Epithelial cell of prostate (primary cell): ENCODE measurements at places on chromosomes 4 and X.

- DNase-seq, result no peak
Observed at GRCh38 chr4:76311896-76312331, 5.4 kb downstream of the STBD1 start.

DNA sequence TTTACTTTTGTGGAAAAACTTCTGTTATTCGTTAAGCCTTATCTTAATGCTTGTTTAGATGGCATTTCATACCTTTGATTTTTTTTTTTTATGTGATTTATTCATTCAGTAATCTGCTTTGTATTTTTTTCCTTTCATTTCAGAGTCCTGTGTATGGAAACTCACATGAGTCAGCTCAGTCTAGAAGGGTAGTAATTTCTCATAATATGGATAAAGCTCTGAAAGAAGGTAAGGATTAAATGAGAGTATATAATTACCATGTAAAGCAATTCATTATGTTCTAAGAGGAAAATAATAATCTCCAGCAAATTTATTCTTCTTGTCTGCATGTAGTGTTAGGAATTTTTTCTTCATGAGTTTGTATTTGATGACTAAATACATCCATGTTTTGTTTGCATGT lies 37.8 kb downstream of the SNX25 start:
- no peak for DNase-seq

- no peak for DNase-seq
Observed at GRCh38 chr4:41504167-41504818, 33.7 kb upstream of the LIMCH1 start.

DNA sequence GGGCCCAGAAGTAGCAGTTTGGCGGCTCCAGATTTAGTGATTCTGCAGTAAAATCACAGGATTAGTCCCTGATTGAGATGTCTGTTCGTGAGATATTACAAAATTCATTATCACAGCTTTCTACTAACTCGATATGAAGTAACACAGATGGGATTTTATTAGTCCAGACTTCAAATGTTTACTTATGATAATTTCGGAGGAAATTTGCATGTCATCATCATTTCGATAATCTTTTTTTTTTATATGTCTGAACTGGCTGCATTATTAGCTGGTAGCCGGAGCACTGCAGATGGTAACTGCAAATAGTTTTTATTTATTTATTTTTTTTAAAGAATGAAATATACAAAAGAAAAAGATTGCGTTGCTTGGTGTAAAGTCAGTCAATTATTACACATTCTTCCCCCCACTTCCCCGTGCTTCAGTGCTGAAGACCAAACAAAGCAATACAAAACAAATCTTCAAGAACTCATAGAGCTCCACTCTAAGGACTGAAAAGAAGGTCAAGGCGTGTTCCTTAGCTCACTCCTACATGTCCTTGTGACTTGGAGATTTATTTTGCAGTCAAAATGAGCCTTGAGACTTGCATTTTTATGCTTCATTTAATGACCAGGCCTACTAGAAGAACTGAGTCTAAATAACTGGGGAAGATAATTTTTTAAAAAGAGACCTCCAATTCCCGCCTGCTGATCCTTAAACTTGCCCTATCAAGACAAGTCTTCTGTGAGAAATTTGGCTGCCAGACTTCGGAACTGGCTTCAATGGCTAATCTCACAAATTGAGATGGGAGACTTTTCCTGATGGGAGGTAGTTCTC lies 11.7 kb upstream of the PITX2 start:
- no peak for DNase-seq

GRCh38 chr4:86831262-86832130 lies 17.7 kb downstream of the SLC10A6 start:
- DNase-seq, result peak; percentile 96

- no peak for DNase-seq
Observed at GRCh38 chrX:3181846-3182245, 140.6 kb downstream of the ARSF start.

- no peak for DNase-seq
Observed at GRCh38 chrX:149799938-149800337, 18.2 kb downstream of the MAGEA9 start.

- DNase-seq, result no peak
Observed at GRCh38 chrX:129842510-129843208, 1.0 kb downstream of the ZDHHC9 start.

DNA sequence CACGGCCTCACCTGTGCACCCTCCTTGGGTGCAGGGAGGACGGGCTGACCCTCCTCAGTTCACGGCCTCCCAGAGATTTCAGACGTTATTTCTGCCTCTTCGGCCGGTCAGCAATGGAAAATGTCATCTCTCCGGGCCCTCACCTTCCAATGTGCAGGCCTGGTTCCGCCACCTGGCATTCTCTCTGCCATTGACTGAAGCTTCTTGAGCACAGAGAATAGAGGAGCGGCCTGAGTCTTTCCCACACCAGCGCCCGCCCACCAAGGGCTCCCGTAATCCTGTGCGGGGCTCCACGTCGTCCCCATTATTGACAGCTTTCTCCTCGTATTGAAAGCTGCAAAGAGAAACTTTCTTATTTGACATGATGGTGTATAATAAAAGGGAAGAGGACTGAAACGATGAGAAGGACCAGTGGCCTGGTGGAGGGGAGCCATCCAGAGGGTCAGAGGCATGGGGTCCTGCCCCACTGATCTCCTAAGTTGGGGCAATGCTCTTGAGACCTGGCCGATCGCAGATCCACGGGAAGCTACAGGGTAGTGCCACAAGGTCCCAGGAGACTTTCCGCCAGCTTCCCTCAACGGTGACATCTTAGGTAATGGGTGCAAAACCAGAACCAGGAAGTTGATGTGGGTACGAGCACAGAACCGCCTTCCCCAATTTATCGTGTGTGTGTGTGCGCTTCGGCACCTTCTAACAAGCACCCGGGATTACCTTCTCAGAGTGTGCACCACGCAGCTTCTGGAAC lies 20.6 kb downstream of the HTRA3 start:
- no peak for DNase-seq

DNA sequence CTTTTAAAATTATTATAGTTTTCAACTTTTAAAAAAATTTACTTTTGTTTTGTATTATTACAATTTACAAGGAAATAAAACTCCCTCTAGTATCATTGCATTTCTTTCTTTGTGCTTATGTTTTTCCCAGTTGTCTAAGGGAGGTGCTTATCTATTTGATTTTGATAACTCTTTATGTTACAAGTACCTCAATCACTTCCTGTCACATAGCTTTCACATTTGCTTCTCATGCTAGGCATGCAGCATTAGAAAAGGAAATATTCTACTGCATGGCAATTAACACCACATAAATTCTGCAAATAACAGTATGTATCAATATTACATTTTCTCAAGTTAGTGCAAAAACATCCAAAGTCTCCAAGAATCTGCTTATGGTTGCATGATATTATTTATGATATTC lies 180.3 kb upstream of the HS3ST1 start:
- DNase-seq, result no peak

GRCh38 chr4:36414248-36414647 lies 132.8 kb downstream of the DTHD1 start:
- no peak for DNase-seq

DNA sequence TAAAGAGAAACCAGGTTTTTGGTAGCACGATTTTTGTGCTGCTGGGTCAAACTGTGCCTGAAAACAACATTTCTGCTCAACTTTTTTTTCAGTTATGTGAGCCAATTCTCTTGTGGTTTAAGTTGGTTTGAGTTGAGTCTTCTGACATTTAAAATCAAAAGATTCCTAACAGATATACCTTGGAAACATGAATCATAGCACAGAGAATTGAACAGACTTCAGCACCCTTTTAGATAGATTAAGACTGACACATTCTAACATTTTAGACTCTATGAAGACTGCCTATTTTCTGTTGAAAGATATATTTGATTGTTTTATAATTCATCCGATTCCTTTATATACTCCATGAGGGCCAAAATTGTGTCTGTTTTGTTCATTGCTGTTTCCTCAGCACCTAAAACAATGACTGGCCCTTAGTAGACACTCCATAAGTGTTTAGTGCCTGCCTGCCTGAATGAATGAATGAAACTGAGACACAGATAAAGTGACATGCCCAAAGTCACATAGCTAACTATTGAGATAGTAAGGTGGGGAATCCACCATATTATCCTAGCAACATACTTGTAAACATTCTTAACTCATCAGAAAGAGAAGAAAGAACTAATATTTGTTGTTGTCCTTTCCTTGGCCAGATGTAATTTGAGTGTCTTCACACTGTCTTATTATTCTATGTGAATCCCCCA lies 624.0 kb downstream of the MID1IP1 start:
- DNase-seq, result no peak

DNA sequence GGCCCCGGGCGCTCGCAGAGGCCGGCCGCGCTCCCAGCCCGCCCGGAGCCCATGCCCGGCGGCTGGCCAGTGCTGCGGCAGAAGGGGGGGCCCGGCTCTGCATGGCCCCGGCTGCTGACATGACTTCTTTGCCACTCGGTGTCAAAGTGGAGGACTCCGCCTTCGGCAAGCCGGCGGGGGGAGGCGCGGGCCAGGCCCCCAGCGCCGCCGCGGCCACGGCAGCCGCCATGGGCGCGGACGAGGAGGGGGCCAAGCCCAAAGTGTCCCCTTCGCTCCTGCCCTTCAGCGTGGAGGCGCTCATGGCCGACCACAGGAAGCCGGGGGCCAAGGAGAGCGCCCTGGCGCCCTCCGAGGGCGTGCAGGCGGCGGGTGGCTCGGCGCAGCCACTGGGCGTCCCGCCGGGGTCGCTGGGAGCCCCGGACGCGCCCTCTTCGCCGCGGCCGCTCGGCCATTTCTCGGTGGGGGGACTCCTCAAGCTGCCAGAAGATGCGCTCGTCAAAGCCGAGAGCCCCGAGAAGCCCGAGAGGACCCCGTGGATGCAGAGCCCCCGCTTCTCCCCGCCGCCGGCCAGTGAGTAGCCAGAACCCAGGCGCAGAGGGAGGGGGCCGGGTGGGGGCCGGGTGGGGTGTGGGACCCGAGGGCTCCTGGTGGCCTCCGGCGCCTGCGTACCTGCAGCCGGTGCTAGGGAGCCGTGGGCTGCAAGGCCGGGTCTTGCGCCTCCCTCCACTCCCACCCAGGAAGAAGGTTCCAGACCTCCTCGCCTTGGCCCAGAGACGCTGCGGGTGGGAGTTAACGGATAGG lies 534 bp downstream of the MSX1 start:
- no peak for DNase-seq

DNA sequence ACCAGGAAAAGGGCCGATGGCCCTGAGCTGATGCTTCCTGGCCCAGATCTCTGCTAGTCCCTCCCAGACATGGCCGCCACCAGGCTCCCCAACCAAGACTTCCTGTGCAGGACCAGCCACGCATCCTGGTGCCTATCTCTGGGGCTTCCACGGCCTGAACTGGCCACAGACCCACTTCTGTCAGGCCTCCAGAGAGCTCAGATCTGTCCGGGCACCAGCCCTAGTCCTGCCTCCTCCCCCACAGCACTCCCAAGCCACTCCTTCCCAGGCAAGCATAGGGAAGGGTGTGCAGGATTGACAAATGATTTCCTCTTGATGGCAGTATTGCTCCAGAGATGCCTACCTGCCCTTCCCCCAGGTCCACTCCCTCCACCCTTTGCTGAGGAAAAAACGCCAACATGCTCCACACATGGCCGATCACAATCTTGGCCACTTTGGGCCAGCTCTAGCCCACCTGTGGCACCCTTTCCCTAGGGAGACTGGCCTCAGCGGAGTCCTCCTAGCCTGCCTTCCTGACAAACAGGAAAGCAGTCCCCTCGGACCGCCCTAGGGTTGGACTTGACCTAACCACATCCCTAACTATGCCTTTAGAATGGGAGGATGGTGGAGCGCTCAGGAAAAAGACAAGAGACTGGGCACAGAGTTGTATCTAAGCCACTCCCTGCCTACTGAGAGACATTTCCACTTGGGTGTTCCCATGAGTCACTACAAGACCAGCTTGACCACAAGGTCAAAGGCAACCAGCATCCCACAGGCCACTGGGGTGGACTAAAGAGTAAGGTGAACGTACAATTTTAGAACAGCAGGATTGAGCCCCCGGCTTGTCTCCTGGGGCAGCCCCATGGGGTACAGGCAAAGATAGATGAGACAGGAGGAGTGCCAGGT lies 277.5 kb upstream of the AGTR2 start:
- no peak for DNase-seq

DNA sequence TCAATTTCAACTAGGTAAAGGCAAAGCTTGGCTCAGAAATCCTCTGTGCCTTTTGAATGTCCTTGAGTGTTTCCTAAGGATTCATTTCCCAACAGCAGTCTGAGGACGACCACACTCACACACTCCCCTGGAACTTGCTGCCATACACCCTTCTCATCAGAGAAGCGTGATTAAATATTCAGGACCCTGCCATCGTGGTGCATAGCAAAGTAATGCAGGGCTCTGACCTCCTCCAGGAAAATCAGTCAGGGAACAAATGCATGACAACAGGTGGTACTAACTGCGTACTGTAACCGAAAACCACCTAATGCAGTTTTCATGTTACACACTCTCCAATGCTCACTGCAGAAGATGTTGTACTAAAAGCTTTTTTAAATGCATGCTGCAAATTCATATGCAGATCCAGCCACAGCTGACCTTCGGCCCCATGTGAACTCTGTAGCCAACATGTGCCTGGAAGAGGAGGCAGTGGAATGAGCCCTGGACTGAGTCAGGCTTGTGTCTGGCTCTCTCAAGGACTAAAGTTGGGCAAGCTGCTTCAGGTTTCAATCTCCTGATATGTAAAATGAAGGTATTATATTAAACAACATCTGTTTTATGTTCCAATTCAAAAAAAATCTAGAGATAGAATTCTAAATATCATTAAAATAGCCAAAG lies 238.3 kb downstream of the KCNIP4 start:
- DNase-seq, result no peak

DNA sequence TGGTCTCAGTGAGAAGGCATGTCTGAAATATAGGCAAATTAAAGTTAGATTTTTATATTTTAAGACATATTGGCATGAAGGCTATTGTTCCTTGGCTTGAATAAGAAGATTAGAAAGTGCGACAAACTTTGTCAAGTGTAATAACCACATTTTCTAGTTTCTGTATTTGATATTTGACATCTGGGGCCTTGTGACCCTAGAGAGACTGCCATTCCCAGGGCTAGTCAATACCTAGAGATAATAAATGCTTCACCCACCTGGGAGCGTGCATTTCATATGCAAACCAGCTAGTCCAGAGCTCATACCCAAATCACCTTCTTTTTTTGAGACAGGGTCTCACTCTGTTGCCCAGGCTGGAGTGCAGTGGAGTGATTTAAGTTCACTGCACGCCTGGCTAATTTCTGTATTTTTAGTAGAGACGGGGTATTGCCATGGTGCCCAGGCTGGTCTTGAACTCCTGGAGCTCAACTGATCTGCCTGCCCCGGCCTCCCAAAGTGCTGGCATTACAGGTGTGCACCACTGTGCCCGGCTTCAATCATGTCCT lies 62.6 kb downstream of the COQ2 start:
- no peak for DNase-seq

DNA sequence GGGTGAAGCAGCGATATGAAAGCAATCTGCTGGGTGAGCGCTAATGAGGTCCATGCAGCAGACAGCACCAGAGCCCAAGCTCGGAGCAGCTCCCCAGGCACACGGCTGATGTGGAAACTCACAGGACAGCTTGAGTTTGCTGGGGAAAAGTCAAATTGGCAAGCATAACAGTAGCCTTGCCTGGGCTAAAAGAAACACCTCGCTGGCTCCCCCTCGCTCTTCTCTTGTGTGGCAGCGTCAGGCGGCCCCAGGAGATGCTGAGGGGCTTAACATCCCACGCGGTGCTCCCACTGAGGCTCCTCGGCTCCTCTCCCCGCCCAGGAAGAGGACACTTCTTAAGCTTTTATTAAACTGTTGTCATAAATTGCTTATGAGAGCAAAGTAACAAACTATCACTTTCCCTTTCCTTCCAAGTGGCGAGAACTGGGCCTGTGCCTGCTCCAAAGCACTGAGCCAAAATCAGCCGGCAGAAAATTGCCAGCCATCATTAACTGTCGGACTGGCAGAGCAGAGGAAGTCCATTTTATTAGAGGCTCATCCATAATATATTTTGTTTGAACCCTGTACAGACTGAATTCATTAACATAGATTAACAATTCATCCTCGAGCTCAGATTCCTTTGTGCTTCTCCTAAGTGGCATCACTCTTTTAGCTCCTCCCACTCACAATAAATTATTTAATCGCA lies 111.4 kb downstream of the TSPAN5 start:
- no peak for DNase-seq
